ENCODE measurements at places on chromosomes 1 and 21.

DNA sequence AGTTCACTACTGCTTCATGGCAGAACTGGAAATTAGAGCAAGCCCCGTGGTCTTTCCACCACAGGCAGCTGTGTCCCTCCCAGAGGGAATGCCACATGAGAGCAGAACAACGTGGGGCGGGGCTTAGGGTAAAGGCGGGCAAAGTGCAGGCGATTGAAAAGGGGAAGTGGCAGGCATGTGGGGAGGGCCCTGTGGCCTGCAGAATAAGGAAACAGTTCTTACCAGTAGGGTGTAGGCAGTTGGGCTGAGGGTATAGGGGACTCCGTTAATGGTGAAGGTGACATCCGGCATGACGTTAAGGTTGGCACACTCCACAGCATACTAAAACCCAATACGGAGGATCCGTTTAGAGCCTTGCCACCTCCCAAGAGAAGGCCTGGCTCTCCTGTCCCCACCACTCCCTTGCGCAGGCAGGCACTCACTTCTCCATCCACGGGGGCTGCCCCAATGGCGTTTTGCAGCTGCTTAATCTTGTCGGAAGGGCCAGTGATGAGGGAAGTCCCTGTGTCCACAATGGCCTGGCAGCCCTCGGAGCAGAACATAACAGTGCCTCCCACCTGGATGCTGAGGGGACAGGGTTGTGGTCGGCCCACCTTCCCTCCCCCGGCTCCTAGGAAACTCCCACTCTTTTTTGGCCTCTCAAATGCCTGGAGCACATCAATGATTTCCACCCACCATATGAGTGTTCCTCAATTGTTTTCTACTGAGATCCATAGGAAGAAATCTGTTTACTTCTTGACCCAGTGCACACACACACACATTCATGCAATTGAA is 9.1 kb upstream of the RAB7B start:
- no peak for DNase-seq

- DNase-seq = no peak
Observed at GRCh38 chr1:204400882-204401510, 10.6 kb downstream of the PPP1R15B start.

- DNase-seq = no peak
Observed at GRCh38 chr1:75742047-75742625, 17.6 kb downstream of the ACADM start.

- no peak for DNase-seq
Observed at GRCh38 chr21:38591218-38591537, 92.9 kb upstream of the ERG start.

DNA sequence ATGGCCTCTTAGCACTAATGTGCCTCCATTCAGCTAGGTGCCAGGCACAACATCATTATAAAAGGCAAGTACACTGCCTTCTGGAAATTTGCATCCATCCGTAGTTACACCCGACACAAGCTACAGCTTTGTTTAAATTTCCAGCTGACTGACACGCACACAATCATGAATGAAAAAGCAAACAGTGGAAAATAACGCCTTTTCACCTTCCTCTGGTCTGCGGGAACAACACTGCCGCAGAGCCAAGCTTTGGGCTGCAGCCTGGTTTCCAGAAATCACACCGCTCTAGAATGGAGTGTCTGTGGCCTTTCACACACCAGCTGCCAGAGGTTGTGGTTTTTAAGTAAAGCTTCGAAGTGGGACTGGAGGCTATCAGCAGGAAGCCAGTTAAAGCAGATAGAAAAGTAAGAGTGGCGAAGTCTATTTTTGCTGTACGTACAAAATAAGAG is 142.8 kb upstream of the COA6 start:
- DNase-seq = no peak

GRCh38 chr1:163509114-163509513 is 187.4 kb downstream of the NUF2 start:
- DNase-seq = no peak

GRCh38 chr1:77068013-77068412 is 151.2 kb downstream of the PIGK start:
- no peak for DNase-seq

GRCh38 chr1:78277253-78277652 is 213.5 kb upstream of the PTGFR start:
- DNase-seq = peak; percentile 57

DNA sequence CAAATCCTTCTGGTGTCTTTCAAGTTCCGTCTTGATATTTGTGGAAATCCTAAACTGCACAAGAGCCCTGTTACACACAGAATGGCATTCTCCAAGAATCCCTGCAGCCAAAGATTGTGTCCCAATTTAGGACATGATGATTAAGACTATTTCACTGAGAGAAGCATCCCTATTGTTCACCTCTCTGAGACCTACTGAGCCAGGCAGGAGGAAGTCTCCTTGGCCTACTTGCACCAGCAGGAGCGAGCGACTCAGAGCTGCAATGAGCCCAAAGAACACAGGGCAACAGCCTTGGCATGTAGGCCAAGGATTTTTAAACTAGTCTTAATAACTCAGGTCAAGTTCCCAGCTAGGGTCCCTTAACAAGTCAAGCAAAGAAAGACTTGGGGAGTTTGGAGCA is 79.4 kb upstream of the RUNX1 start:
- no peak for DNase-seq
